ENCODE measurements at places on chromosomes 6 and 20.

DNA sequence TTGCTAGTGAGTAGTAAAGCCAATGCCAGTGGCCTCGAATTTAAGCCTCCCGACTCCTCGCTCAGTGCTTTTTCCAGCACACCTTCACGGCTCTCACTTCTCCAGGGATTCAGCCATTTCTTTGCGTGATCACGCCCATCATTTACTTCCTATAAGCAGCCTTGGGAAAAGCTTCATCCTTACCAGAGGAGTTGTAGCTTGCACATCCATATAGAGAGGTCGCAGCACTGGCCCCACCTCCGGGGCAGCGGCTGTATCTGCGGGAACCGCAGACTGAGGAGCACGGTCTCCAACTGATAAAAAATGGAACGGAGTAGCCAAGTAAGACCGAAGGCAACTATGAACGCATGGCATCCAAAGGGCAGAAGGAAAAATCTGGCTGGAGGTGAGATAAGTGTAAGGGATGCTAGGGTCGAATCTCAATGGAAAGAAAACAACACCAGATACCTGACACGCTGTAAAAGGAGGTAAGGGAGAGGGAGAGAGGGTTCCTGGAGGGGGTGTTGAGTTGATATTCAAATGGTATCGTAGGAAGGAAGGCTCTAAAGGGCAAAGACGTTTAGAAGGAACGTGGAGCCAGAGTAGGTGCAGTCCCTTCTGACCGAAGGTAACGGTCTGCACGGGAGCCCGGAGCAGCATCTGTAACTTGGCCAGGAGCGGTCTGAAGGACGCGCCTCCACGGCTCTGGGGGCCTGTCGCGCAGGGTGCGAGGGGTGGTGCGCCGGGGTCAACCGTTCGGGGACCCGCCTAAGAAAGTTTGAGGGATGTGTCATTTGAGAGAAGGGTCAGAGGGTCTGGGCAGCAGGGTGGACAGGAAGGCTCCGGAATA is 640 bp downstream of the NFS1 start:
- DNase-seq, result peak; percentile 31

DNA sequence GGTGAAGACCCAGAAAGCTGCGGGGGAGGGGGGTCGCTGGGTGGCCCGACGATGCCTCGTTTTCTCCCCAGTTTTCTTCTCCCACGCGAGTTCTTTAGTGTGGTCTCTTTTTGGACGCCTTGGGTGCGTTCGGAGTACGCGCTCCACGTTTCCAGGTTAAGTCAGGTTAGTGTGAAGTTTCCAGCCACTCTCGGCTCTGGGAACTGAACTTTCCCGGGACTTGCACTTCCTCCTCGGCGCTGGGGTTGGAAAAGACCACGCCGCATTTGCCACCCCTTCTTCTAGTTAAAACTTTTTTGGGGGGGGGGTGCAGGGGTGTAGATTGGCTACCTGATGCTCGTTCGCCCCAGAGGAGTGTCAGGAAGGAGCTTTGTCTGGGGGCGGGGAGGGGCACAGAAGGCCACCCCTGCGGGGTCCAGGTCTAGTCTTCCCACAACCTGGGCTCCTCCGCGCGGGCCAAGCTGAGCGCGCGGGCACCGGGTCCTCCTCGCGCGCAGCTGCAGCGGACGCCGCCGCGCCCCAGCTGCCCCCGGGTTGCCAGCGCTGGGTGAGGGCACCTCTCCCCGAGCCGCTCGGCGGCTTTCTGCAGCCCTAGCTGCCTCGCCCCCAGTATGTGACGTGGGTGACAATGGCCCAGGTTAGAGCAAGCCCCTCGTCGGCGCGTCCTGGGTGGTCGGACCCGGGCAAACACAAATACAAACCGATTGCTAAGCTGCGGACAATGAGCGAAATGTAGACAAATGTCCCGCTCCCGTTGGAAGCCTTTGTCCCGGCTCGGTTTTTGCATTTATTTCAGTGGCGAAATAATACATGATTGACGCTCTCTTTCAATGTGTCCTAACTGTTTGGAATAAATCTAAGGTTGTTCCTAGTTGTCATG is 1.7 kb upstream of the NKX2-2 start:
- no peak for DNase-seq

DNA sequence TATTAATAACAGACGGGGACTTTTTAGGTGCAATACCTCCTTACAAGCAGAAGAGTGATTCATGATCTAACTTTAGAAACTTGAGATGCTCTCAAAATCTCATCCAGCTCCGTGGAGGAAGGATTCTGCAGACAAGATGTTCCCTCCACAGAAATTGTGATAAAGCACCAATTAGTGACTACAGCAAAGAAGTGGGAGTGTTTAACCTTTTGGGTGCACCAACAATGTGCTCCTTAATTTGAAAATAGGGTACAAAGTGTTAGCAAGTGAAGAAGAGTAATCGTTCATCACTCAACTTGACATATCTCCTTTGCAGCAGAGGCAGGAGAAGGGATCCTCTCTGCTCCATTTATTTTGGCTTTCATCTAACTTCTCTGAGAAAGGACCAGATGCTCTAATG is 22.8 kb upstream of the SCP2D1 start:
- DNase-seq, result no peak

DNA sequence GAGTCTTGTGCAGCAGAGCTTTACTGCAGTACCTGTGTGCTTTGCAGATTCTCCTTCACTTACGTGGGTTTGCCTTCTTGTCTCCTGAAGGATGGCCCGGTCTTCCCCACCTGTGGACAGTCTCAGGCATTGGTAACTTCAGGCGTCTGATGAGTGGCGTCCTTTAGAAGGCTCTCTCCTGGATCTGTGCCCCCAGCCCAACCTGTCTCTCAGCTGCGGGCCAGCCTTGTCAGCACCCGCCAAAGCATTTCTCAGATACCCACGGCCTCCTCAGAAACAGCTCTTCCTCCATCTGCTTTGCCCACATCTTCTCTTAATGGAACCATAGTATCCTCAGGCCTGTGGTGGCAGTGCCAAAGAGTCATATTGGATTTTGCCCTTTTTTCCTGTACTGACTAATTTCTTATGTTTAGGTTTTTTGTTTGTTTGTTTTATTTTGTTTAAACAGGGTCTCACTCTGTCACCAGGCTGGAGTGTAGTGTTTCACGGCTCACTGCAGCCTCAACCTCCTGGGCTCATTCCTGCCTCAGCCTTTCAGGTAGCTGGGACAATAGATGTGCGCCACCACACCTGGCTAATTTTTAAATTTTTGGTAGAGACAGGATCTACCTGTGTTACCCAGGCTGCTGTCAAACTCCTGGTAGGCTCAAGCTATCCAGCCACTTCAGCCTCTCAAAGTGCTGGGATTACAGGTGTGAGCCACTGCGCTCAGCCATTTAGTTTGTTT is 96.6 kb downstream of the ARID1B start:
- no peak for DNase-seq

GRCh38 chr20:46160661-46161060 is 42.5 kb downstream of the CD40 start:
- no peak for DNase-seq

DNA sequence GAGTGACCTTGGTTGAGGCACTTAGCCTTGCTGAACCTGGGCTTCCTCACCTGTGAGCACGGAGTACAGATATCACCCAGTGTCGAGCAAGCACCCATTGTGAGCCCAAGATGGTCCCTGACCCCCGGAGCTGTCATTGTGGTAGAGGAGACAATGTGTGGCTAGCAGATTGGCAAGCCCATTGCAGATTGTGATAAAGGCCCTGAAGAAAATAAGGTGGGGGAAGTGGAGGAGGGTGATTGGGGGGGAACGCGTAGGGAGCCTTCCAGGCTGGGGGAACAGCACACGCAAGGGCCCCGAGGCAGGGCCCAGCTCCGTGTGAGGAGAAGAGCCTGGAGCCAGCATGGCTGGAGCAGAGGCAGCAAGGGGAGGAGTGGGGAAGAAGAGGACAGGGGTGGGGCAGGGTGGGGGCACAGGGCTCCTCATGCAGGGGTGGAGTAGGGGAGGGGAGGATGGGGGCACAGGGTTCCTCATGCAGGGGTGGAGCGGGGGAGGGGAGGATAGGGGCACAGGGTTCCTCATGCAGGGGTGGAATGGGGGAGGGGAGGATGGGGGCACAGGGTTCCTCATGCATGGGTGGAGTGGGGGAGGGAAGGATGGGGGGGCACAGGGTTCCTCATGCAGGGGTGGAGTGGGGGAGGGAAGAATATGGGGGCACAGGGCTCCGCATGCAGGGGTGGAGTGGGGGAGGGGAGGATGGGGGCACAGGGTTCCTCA is 7.0 kb downstream of the CEBPB start:
- DNase-seq, result no peak

DNA sequence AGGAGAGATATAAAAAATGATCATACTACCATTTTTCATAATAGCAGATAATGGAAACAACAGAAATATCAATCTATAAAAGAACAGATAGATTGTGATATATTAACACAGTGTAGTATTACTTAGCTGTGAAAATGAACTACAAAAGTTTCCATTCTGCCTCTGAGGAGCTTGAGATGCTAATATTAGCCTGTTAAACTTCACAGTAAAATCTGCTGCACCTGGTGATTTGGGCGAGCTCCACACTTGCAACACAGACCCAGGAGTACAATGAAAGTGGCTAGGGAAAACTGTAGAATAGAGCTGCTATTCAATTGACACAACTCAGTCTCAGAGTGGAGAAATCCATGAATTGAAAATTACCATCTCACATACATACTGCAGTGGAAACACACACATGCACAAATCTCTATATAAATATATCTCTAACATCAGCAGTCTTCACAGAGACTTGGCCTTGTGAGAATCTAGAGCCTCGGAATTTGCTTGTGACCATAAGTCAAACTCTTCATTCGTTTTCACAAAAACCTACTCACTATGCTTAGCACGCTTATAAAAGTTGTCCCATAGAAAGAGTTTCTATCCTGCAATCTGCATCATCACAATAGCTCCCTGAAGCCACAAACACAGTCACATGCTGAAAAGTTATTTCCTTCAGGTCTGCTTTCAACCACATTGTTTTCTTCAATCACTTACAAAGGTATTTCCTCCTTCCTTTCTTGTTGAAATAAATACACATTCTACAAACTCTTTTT is 133.0 kb downstream of the PAK5 start:
- no peak for DNase-seq

- DNase-seq, result no peak
Measured at GRCh38 chr6:145823328-145823944, 8.8 kb upstream of the FBXO30 start.

GRCh38 chr6:66961191-66961590 is 1254.2 kb upstream of the EYS start:
- no peak for DNase-seq

DNA sequence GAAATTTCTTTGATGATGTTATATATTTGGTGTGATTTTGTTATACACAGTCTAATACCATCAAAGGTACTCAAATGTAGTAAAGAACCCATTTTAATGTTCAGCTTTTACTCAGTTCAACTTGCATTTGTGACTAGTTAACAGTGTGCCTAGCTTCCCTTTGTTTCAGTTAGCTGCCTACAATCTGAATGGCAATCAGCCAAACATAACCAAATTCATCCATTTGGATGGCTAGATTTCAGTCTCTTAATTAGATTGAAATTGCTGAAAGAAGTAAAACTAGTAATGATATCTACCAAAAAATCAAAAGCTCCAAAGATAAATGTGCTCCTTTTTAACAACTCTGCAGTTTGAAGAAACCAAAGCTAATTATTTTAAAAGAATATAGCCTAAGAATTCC is 6.9 kb downstream of the EPHA7 start:
- DNase-seq, result no peak

GRCh38 chr20:34452281-34452982 is 63.8 kb upstream of the DYNLRB1 start:
- no peak for DNase-seq

GRCh38 chr6:44264154-44265006 is 971 bp downstream of the NFKBIE start:
- DNase-seq, result no peak

DNA sequence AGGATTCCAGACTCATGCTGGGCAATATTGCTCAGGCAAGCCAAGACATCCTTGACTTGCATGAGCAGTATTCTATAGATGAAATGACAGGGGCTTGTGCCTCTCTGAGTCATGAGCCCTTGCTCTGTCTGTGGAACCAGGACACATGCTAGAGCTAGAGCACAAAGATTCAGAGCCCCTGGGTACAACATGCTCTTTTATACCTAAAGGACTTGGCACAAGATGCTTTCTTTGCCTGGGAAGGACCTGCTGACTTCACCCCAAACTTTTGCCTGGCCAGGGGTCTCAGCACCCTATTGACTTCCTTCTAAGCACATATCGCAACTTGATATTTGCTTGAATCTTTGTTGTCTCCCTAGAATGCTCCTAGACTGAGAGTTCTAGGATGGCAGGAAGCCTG is 27.4 kb downstream of the TGM6 start:
- no peak for DNase-seq

DNA sequence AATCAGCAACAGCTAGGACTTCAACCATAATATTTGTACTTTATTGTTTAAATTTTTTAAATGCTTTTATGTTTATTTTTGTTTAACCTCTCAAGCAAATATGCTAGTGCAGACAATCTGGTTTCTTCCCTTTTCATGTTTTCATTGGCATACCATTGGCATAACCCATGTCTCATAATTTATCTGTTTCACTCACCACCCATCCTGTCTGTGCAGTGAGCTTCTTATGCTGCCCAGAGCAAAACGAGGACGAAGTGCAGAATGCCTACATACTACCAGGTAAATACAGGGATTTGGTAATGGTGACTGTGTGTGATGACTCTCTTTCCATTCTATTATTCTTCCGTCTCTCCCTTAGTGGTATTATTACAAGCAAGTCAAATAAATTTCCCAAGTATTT is 361.4 kb upstream of the KCNQ5 start:
- no peak for DNase-seq

- peak; percentile 42 for DNase-seq
Measured at GRCh38 chr6:26232940-26233648, 131.9 kb upstream of the BTN3A2 start.

- DNase-seq, result no peak
Measured at GRCh38 chr20:63321148-63321831, 28.3 kb downstream of the COL20A1 start.

- DNase-seq, result peak; percentile 34
Measured at GRCh38 chr6:132085731-132086130, 134.6 kb upstream of the CCN2 start.

DNA sequence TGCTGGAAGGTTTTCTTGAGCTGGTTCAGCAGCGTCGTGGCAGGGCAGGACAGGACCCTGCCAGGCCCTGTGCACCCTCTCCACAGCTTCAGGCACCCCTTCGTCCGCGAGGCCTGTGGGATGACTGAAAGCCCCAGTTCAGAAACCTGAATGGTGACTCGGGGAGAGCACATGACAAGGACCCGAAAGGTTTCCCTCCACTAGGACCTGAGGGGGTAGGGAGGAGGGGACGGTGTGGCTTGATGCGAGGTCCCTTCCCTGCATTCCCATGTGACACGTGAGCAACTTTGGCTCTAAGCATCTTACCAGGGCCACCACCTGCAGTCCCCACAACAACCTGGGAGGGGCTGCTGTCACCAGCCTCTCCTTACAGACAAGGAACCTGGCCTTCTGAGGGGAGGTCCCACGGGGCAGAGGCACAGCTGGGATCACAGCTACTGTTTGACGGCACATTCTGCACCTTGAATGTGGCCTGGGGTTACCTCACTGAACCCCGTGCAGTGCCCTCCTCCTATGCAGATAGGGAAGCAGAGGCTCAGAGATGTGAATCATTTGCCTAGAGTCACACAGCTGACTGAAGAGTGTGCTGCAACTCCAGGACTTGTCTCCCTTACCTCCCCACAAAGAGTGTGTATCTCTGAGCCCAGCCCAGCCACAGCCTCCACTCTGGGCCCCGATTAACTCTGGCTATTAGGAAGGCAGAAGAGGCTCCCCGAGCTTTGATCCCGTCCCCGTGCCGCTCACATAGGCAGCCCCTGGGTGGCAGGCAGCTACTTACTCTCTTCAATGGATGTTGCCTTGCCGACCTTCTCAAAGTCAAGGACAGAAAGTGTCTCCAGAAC is 84.6 kb downstream of the PTPN1 start:
- DNase-seq, result no peak
